ENCODE measurements at places on chromosomes 6 and 20.

DNA sequence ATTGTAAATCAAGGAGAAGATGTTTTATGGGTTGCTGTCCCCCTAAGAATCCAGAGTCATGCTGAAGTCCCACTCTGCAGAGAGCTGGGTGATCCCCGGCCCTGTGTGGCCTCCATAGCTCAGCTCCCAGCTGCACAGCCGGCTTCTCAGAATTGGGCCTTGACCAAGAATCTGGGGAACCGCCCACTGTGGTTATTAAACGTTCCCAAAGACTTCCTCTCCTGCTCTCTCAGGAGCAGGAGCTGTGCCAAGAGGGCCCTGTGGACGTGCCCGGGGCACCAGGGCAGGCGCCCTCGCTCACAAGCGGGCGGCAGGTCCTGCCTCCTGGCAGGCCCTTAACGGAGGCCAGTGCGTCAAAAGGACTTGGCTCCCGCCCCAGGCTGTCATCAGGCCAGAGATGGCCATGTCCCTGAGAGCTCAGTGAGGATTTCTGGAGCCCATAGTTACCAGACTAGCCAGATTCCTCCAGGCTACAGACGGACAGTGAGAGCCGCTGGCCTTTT, 30.4 kb downstream of the ZC3H12D start:
- DNase-seq = peak; percentile 53

DNA sequence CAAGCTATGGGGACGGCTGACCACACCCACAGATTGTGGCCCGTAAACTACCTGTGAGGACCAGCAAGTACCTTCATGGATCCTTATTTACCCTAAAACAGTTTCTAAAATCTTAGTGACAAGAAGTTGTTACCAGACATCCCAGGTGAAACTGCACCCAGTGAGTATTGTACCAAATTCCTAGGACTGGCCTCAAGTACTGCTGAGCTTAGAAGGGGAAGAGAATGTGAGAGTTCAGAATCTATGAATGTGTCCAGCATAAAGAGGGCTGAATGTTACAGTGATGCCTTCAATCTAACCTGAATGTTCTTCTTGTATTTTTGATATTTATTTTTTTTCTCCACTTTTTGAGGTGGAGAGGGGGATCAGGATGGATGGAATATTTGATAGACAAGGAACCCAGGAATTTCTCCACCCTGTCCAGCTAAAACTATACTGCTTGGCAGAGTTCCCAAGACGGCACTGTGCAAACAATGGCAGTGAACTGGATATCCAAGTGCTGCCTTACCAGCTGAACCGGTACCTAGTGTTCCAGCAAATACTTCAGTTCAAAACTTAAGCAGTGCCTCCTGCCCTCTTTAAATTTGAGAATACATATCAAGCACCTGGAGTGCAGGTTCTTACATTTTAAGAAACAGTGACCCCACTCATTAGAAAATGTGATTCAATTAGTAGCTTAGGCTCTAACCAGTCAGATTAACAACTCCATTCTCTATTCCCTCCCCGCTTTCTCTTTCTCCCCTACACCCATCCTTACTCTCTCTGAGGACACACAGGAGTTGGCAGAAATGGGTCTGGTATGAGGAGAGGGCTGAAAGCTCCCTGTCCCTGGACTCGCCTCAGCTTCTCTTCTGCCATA, 427.3 kb upstream of the FLRT3 start:
- DNase-seq = peak; percentile 23

DNA sequence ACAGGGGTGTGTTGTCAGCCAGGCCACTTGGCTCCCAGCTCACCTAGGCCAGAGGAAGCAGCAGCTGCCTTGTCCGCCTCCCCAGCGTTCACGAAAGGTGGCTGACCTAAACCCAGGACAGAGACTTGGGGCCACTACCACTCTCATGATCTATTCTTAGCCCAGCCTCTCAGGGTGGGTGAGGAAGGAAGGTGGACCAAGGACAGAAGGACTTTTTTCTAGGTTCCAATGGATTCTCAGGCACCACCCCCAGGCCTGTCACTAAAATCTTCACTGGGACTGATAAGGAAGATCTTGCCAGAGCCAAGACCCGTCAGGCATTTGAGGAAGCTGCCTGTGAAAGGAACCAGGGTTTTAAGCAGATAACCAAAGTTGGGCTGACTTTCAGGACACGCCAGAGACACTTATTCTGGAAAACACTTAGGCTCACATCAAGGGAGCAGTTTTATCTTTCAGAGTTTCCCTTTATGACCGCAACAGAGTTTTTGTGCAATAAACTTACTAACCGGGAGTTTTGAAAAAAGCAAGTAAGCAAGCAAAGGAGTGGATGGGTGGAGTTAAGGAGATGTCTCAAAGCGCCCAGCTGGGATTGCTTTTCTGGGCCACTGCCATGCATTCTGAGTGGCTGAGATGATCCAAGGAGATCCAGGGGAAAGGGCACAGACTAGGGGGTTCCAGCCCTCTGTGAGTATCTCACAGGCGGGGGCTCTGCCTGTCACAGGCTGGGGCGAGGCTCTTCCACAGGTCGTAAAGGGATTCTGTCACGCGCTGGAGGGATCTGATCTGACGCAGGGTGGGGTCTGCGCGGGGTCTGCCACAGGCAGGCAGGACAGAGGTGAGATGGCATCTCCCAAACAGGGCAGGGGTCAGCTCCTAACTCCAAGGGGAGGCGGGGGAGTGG, 989 bp downstream of the FITM2 start:
- DNase-seq = peak; percentile 39

GRCh38 chr6:133683308-133683580, 205.7 kb upstream of the TCF21 start:
- no peak for DNase-seq

- DNase-seq = no peak
Measured at GRCh38 chr6:139020689-139021088, 7.9 kb upstream of the ABRACL start.

DNA sequence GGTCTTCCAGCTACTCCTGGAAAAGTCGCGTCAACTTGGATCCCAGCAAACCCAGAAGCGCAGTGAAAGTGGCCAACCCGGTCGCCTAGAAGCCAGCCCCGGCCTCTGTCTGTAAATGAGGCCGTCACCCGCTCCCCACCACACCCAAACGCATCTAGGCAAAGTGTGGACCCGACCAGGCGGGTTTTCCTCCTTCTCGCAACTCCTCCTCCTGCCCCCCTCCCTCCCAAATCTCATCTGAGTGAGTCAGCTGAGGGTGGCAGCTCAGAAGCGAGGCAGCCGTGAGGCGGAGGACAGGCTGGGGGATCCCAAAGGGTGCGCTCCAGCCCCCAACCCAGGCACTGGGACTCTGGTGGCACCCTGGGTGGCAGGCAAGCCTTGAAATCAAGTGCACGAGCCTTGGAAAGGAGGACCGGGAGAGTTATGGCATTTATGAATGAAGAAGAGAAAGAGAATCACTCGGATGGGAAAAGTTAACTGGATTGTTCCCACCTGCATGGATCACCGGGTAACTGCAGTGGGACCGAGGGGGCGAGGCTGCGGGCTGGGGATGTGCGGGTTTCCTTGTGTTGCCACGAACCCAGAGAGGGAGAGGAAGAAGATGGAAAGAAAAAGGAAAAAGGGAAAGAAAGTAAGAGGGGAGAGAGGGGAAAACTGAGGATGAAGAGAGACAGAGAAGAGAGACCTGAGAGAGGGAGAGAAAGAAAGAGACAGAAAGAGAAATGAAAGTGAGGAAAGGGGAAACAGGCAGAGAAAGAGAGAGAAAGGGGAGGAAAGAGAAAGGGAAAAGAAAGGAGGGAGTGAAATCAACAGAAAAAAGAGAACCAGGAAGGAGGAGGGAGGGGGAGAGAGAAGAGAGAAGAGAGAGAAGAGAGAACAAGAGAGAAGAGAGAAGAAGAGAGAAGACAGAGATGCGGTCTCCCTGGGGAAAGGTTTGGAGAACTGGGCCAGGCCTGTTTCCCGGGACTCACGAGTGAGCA, at the start of gene APCDD1L:
Gene APCDD1L (minus strand): TSS at position 167 of the 980 bp plus-strand sequence. CDS start 692 bp downstream, outside the sequence.
- peak; percentile 22 for DNase-seq

- no peak for DNase-seq
Measured at GRCh38 chr20:32741151-32741550, 2.1 kb downstream of the COMMD7 start.

- DNase-seq = no peak
Measured at GRCh38 chr6:157157258-157157657, 166.1 kb downstream of the TMEM242 start.

- no peak for DNase-seq
Measured at GRCh38 chr6:138418118-138418742, 14.2 kb downstream of the HEBP2 start.

DNA sequence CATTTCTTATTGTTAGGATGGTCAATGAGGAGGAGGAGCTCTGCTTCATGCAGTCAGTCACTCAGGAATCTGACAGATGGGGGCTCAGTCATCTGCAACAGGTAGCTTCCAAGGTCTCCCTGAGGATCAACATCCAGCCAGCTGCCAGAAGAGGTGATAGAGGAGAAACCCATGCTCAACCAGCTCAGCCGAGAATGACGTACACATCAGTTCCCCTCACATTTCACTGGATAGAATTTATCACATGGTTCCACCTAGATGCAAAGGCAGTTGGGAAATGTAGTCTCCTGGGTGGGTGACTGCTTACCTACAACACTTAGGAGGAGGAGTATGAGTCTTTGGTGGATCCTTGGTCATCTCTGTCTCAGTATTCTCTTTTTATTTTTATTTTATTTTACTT, 144.5 kb downstream of the CEBPB start:
- no peak for DNase-seq

GRCh38 chr6:122799916-122800686, 11.0 kb downstream of the SMPDL3A start:
- DNase-seq = no peak

DNA sequence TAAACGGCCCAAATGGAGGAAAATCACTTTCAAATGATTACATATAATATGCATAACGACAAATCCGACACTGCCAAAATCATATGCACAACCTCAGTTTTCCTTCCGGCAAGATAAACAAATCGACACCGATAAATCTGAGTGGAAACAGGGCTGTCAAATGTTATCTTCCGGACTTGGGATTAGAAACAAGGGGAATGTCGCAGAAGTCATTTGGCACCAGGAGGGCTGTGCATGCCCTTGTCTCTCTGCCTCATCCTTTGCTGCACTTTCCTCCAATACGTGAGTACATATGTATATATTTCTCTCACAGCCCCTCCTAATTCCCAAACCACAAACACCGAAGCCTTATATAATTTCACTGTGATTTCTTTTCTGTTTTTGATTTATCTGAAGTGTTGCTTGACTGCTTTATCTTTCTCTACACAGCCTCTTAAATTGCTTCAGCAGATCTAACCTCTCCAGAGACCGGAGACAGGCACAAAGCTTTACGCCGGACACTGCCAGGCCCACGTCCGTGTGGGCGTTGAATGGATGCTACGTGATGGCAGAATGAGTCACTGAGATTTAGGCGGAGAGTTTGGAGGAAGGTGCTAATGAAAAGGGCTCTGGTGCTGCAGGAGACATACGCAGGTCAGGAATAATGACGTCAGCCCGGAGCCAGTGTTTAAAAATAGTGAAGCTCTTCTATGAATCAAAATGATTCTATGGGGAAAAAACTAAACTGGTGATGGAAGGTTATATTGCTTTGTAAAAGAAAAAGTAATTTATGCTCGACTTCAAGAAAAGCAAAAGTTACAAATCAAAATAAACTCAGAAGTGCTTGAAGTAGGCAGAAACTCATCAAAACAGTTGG, 21.0 kb upstream of the PRELID3B start:
- peak; percentile 27 for DNase-seq

- no peak for DNase-seq
Measured at GRCh38 chr6:37936150-37936549, 116.6 kb downstream of the ZFAND3 start.
